ENCODE measurements at places on chromosomes 4 and X.
A peak's percentile ranks its signal among the peaks of the same experiment; 100 is the strongest.

- no peak for DNase-seq
Measured at GRCh38 chrX:10945498-10945897, 165.6 kb upstream of the HCCS start.

- no peak for DNase-seq
Measured at GRCh38 chrX:40061871-40062524, 35.8 kb downstream of the BCOR start.

DNA sequence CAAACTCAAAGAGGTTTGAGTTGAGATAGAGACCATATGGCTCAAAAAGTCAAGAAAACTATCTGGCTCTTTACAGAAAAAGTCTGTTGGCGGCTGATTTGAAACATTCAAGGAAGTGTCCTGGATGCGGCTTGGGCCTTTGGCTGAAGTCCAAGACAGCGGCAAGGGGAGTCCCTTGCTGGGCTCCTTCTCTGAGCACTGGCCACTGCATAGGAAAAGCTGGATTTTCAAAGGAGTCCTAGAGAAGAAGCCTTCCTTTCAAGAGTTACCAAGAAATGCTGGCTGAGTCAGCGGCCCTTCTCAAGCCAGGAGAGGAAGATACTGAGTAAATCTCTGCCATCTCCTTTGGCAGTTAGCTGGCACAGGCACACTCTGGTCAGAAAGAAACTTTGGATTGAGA, 12.1 kb downstream of the APLN start:
- DNase-seq = no peak

- peak; percentile 21 for DNase-seq
Measured at GRCh38 chr4:142406917-142407501, 439.1 kb downstream of the INPP4B start.

- no peak for DNase-seq
Measured at GRCh38 chr4:41142376-41143310, 71.7 kb downstream of the APBB2 start.

- DNase-seq = no peak
Measured at GRCh38 chrX:74902806-74903205, 22.4 kb downstream of the NEXMIF start.

- no peak for DNase-seq
Measured at GRCh38 chr4:17817027-17817426, 6.2 kb downstream of the NCAPG start.

- DNase-seq = no peak
Measured at GRCh38 chr4:145882604-145883003, 56.0 kb downstream of the ZNF827 start.

DNA sequence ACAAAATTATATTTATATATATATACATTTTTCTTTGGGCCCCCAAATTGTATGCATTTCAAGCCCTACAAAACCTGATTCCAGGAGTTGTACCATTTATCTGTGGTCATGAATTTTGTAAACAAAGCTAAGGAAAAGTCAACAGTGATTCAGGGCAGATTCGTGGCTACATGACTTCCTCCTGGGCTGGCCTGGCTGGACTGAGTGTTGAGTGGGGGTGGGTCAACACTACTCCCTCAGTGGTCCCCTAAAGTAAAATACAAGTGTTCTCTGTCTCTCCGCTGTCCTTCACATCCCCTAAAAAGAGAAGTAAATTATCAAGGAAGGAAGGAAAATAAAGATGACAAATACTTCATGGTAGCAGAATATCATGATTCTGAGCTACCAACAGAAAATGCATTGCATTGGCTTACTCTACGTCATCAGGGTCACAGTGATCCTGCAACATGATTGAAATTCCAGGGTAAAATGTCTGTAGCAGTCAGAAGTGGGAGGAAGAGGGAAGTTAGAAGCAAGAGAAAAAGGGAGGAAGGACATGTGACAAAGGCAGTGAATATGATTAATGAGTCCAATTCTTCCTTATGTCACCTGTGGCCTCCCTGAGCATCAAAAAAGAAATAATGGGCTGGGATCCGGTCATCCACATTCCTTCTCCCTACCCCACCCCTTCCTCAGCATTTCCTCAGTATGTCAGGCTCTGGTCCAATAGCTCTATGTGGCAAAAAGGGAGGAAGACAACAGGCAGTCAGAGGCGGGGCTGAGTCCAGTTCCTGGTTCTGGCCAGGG, 42.4 kb upstream of the MYOZ2 start:
- DNase-seq = no peak

DNA sequence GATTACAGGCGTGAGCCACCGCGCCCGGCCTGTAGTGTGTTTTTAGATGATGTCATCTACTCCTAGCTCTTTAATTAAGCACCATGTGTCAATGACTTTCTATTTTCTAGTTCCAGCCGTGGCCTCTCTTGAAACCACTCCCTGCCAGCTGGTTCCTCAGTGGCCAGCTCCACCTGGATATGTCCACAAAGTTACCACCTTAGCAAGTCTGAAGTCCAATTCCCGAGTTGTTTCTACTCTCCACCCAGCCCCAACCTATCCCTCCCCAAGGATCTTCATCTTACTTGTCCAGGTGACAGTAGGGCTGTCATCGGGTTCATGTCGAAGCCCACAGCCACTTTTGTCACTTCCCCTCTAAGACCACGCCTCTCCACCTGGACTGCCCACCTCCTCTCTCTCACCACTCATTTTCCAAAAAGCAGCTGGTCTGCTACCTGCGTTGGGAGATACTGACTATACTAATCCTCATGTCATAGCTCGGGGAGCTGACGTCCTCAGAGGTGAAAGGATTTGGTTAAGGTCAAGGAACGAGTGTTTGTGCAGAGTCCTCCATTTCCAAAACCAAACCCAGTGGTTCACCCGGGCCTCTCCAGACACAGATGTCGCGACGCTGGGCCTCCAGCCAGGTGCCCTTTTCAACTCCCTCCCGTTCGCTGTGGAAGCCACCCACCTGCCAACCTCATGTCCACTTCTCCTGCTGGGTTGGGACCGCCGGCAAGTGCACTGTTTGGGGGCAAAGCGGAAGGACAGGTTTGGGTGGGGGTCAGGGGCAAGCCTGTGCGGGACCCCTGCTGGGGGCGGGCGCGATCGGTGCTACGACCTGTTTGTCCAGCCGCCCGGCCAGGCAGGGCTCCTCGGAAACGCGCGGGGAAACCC, 704 bp downstream of the FAM3A start:
- DNase-seq = no peak

GRCh38 chr4:37051111-37051510, 193.4 kb upstream of the NWD2 start:
- DNase-seq = no peak

DNA sequence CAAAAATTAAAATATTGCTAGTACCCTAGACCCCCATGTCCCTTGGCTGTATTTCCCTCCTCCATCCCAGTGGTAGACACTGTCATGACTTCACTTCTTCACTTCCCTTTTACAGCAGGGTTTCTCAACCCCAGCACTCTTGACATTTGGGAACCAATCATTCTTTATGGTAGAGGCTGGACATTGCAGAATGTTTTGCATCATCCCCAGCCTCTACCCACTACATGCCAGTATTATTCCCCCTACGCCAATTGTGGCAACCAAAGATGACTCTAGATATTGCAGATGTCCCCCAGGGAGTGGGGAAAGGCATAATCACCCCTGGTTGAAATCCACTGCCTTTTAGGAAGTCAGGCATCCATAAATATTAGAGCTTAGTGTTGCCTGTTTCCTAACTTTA, 138.6 kb downstream of the AMELX start:
- DNase-seq = no peak

- no peak for DNase-seq
Measured at GRCh38 chr4:122099896-122100295, 52.2 kb upstream of the BLTP1 start.

All from activated CD4-positive, alpha-beta T cell treated with anti-CD3 and anti-CD28 coated beads, Interleukin-2, amount 50 U/mL, for 4 hours (primary cell).